CD4-positive, alpha-beta T cell treated with Interleukin-10 for 1 hour (primary cell): ENCODE measurements at places on chromosomes 5 and 9.

- no peak for DNase-seq
These were observed at the start of gene PAX5 for GRCh38 chr9:37033682-37034304. PAX5 (minus strand) TSS chr9:37034268; CDS start chr9:37034031, 237 bp downstream.

DNA sequence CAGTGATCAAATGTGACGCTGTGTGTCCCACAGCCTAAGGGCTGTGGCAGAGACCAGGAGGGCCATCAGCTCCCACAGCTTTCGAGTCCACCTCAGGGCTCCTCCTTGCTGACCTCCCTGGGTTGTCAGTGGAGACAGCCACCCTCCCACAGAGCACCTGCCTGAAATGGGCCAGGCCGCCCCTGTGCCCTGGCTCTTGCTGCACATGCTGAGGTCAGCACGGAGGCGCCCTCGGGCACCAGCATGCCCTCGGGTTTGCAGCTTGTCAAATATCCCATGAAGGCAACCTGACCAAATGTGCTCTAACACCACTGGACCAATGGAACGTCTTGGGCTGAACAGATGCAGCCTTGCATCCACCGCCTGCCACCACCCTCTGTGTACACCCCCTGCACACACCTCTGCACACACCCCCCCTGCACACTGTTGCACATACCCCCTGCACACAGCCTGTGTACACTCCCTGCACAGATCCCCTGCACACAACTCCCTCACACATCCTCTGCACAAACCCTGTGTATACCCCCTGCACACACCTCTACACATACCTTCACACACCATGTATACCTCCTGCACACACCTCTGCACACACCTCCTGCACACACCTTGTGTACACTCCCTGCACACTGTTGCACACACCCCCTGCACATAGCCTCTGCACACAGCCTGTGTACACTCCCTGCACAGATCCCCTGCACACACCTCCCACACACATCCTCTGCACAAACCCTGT is 2.0 kb upstream of the CEP72 start:
- DNase-seq: no peak

DNA sequence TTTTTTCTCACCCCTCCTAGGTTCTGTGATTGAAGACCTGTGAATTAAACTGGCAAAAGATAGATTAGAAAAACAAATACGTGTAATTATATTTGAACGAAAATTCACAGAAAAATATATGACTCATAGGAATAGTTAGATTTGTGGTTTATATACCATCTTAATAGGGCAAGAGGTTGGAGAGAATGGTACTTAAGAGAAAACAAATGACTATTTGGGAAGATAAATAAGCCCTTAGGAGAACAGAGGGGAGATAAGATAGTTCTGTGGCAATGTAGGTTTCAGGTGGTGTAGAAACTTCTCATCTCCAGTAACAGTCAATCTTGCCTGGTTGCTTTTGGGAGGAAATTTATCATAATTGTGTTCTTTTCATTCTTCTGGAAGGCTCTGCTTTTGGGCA is 122.0 kb downstream of the PRDM9 start:
- DNase-seq: no peak

DNA sequence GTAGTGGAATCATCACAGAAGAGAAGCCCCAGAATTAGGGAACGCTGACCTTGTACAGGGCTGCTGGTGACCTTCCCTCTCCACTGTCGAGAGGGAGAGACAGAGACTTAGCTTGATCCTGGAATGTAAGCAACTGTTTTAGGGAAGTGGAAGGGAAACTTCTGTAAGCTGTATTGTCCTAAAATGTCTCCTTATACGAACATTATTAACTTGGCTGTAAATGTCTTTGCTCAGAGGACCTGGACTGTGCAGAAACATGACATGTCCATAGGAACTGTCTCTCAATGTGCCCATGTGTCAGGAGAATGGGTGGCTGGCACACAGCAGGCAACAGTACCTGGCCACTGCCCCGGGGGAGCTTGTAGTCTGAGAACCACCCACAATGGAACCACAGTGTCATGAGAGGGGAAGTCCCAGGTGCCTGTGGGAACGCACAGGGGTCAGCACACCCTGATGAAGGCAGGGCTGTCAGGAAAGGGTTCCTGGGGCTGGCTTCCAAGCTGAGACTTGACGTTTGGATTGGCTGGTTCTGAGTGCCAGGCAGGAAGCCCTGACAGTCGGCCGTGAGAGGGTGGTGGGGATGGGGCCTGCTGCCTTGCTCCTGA is 34.0 kb downstream of the DAP start:
- DNase-seq: no peak

GRCh38 chr9:125747765-125748445 is 732 bp downstream of the PBX3 start:
- DNase-seq: peak; percentile 30

- DNase-seq: no peak
These were observed 110.8 kb downstream of the PSAT1 start for GRCh38 chr9:78407636-78408312.

DNA sequence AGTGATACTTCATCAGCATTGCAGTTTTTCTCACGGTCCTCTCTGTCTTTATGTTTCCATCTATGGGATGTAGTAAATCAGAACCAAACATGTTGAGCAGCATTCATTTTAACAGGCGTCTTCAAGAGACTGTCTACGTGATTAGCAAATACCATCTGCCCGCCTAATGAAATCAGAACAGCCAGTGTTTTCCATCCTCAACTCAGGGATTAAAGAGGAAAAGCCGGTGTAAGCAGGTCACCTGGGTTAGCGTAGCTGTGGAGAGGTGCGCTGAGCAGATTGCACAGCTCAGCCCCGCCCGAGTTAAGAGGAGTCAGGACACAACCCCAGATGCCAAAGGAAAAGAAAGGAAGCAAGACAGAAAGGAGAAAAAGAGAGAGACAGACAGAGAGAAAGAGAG is 54.3 kb upstream of the ANKRD33B start:
- DNase-seq: no peak

DNA sequence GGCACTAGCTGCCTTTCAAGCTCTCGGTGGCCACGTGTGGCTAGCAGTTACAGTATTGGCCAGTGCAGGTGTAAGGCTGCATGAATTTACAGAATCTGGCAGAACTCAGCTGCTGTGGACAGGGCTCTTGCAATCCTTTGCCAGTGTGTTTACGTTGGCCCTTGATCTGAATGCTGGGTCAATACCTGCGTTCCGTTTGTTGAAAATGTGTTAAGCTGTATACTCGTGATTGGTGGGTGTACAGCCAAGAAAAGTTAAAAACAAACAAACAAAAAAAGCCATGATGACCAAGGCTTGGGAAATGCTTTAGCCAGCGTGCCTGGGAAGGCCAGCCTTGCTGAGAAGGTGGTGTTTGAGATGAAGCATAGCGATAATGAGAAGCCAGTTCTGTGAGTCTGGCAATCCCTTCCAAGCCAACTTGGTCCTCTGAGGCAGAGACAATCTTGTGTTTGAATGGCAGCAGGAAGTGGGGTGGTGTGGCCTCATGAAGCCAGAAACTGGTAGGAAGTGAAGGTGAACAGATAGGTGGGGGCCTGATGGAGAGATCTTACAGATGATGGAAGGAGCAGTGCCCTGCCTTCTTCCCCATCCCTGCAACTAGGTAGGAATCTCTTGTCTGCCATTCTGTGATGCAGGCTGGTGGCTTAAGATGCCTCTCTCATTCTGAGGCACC is 820 bp upstream of the CFAP90 start:
- no peak for DNase-seq

- no peak for DNase-seq
These were observed 21.5 kb upstream of the DAB2 start for GRCh38 chr5:39446231-39446630.

GRCh38 chr5:124056991-124057723 is 545.2 kb downstream of the CSNK1G3 start:
- no peak for DNase-seq
